ENCODE measurements at places on chromosomes 5 and 9.
A peak's percentile ranks its signal among the peaks of the same experiment; 100 is the strongest.

DNA sequence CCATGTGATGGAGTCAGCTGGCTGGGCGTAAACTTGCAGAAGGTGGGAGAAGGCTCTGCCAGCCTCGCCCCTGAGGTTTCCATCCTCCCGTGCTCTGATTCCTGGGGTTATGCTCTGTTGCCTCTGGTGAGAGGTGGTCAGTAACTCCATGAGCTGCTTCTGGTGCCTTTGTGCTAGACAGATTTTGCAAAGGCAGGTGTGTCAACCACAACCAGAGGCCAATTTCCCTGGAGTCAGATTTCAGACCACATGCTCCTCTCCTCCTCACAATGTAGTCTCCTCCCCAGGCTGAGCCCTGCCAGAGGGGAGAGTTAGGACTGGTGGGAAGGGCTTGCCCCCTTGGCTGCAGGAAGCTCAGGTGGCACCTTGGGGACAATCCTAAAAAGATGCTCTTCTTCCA lies 38.8 kb upstream of the TENT4A start:
- no peaks in the 10 kb centered on the region for H3K27me3 ChIP-seq
- peaks cover 16% of the 10 kb centered on the region for H3K4me1 ChIP-seq
- H3K4me3 ChIP-seq = no peak overlapping the region
- peaks cover 62% of the 10 kb centered on the region for H3K36me3 ChIP-seq
- H3K27ac ChIP-seq = no peak overlapping the region

GRCh38 chr5:51202161-51202560 lies 181.1 kb upstream of the ISL1 start:
- H3K27ac ChIP-seq = no peak overlapping the region
- H3K4me3 ChIP-seq = no peak overlapping the region
- no peaks in the 10 kb centered on the region for H3K27me3 ChIP-seq
- H3K36me3 ChIP-seq = no peaks in the 10 kb centered on the region
- H3K4me1 ChIP-seq = no peaks in the 10 kb centered on the region

- H3K36me3 ChIP-seq = peaks cover 5% of the 10 kb centered on the region
- peaks cover 29% of the 10 kb centered on the region for H3K27me3 ChIP-seq
- peaks cover 22% of the 10 kb centered on the region for H3K4me1 ChIP-seq
- no peak overlapping the region for H3K4me3 ChIP-seq
- no peak overlapping the region for H3K27ac ChIP-seq
Measured at GRCh38 chr9:107016383-107016782, 153.4 kb downstream of the ZNF462 start.

- no peaks in the 10 kb centered on the region for H3K4me1 ChIP-seq
- no peak overlapping the region for H3K4me3 ChIP-seq
- no peaks in the 10 kb centered on the region for H3K27me3 ChIP-seq
- no peak overlapping the region for H3K27ac ChIP-seq
- DNase-seq = no peak
Measured at GRCh38 chr9:33364127-33364526, 38.2 kb downstream of the AQP7 start.

GRCh38 chr5:34011536-34011935 lies 3.7 kb upstream of the AMACR start:
- H3K4me1 ChIP-seq = peaks cover 6% of the 10 kb centered on the region
- no peaks in the 10 kb centered on the region for H3K27me3 ChIP-seq
- no peak for DNase-seq
- peaks cover 4% of the 10 kb centered on the region for H3K36me3 ChIP-seq
- no peak overlapping the region for H3K27ac ChIP-seq

- no peaks in the 10 kb centered on the region for H3K36me3 ChIP-seq
- H3K4me3 ChIP-seq = no peak overlapping the region
- no peak for DNase-seq
- no peak overlapping the region for H3K27ac ChIP-seq
- peaks cover 82% of the 10 kb centered on the region for H3K27me3 ChIP-seq
Measured at GRCh38 chr9:132144708-132145365, 17.0 kb upstream of the NTNG2 start.

GRCh38 chr9:39108145-39108544 lies 179.8 kb downstream of the CNTNAP3 start:
- no peak for DNase-seq
- no peaks in the 10 kb centered on the region for H3K4me1 ChIP-seq
- H3K27me3 ChIP-seq = no peaks in the 10 kb centered on the region
- H3K4me3 ChIP-seq = no peak overlapping the region
- no peaks in the 10 kb centered on the region for H3K36me3 ChIP-seq

DNA sequence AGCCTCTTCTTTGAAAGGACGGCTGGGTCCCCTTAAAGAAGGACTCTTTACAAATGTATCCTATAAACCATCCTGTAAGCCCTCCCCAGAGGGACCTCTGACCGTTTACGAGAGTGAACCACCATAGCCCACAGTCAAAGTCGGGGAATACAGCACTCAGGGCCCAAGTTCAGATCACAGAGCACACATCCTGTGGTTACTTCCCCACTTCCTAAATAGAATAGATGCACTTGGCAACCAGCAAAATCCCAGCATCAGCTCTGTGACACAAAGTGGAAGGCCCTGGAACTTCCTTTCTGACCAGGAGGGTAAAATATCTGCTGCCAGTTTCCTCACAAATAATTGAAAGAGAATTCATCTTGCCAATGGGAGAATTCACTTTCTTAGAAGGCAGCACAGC lies 6.9 kb upstream of the IGFBPL1 start:
- peaks cover 6% of the 10 kb centered on the region for H3K4me1 ChIP-seq
- H3K4me3 ChIP-seq = no peak overlapping the region
- no peaks in the 10 kb centered on the region for H3K36me3 ChIP-seq
- H3K27me3 ChIP-seq = peaks cover 10% of the 10 kb centered on the region
- DNase-seq = no peak

DNA sequence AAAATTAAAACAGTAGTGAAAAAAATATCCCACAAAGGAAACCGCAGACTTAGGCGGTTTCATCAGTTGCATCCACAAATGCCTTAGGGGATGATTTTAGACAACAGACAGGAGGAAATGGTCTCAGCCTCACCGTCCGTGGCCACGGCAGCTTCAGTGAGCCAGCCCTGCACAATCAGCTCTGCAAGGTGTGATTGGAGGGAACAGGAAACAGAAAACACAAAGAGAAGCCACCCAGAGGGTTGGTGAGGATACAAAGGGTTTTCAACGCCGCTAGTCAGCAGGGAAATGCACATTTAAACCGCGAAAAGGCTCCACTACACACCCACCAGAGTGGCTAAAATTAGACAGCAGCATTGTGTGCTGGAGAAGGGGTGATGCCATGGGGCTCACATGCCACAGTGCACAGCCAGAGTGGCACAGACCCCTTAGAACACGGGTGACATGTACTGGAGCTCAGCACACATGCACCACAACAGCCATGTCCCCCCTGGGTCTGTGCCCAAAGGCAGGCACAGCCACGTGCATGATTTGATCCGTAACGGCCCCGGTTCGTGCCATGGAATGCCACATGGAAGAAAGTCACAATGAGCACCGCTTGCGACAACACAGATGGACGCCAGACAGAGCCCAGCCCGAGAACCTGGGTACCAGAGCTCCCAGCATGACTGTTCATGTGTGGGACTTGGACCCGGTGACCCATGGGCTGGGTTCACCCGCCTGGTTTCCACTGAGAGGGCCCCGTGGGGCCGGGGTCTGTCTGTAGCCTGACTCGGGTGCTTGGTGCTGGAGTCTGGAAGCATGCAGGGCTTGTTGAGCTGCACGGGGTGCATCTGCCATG lies 18.3 kb upstream of the TERT start:
- H3K4me1 ChIP-seq = peaks cover 43% of the 10 kb centered on the region
- H3K36me3 ChIP-seq = peaks cover 6% of the 10 kb centered on the region
- peak overlapping the region; percentile 48 for H3K4me3 ChIP-seq
- H3K27me3 ChIP-seq = peaks cover 6% of the 10 kb centered on the region

- no peaks in the 10 kb centered on the region for H3K4me1 ChIP-seq
- H3K27ac ChIP-seq = no peak overlapping the region
- H3K36me3 ChIP-seq = no peaks in the 10 kb centered on the region
- H3K27me3 ChIP-seq = no peaks in the 10 kb centered on the region
- no peak for DNase-seq
- no peak overlapping the region for H3K4me3 ChIP-seq
Measured at GRCh38 chr5:120442694-120443093, 21.4 kb upstream of the PRR16 start.

DNA sequence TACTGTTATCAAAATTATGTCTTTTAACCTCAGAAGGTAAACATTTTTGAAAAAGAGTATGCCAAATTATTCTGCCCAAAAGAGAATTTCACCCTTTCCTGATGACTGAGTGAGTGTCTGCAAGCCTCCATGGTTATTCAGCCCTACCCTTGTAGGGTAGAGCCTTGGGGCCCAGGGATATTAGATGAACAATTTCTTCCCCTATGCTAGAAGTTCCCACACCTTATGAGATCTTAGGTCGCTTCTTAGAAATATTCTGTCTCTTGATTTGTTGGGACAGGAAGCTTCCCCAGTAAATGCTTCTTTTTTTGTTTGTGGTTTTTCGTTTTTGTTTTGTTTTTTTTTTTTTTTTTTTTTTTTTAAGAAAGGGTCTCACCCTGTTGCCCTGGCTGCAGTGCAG lies 3.1 kb downstream of the CRB2 start:
- peaks cover 50% of the 10 kb centered on the region for H3K36me3 ChIP-seq
- H3K4me3 ChIP-seq = no peak overlapping the region
- no peaks in the 10 kb centered on the region for H3K27me3 ChIP-seq

DNA sequence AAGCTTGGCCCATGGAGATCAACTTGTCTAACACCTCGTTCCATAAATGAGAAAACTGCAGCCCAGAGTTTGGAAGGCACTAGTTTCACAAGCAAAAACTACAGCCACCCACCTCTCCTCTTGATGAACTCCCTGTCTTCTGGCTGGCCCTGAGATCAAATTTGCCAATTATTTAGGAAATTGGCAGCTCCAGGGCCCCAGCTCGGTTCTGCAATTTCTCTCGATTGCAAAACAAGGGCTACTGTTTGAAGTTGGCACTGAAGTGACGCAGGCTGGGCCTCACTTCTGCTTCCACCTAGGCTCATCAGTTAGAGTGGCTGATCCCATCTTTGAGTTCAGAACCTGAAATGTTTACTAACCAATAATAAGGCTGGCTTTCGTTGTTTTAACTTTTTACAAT lies 3.7 kb upstream of the GPX3 start:
- no peak overlapping the region for H3K27ac ChIP-seq
- peaks cover 19% of the 10 kb centered on the region for H3K4me1 ChIP-seq
- no peak overlapping the region for H3K4me3 ChIP-seq
- H3K36me3 ChIP-seq = no peaks in the 10 kb centered on the region
- H3K27me3 ChIP-seq = peaks cover 3% of the 10 kb centered on the region

DNA sequence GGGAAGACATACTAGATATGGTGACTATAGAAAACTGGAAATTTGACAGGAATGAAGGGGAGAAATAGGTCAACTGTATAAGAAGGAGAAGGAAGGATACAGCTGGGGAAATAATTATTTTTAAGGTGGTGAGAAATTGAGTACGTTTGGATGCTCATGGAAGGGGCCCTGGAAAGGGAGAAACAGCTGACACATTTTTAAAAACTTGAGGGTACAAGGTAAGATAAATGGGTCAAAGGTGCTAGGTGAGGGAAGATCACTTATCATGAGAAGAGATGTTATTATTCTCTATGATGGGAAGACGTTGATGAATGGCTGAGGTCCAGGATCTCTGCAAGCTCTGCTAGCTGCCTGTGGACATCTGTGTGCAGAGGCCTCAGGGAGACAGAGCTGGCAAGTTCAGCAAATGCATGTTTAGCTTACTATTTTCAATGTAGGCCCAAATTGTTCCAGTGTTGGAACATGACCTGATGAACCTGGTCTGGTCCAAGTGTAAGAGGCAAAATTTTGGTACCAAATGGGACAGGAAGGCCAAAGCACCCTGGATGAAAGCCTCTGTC lies 181.7 kb downstream of the MTRR start:
- no peaks in the 10 kb centered on the region for H3K4me1 ChIP-seq
- H3K4me3 ChIP-seq = no peak overlapping the region
- DNase-seq = no peak
- no peak overlapping the region for H3K27ac ChIP-seq
- H3K36me3 ChIP-seq = no peaks in the 10 kb centered on the region

DNA sequence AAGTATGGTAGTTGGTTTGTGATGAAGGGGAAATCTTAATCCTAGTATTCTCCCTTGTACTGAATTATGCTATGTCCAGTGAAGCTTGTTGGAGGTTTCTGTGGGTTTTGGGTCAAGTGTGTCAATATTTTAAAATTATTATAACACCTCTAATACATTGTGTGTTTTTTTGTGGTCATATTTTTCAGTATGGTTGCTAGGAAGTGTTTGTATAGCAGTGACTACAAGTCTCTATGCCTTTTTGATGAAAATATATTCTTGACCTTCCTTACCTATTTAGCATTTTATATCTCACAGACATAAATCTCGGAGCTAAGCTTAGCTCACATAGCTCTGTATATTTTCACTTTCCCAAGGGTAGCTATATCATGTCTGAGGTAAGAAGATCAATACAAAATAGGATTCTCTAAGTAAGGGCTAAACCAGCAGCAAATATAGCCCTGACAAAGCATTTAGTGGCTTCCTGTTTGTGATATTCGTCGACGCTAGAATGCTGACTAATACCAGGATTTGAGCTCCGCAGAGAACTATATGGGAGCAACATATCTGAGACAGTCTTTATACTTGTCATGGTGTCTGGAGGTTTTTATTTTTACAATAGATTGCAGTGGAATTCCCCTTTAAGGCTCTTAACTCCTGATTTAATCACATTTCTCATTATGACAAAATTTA lies 82.3 kb downstream of the MACIR start:
- peaks cover 5% of the 10 kb centered on the region for H3K27me3 ChIP-seq
- no peak for DNase-seq
- no peak overlapping the region for H3K4me3 ChIP-seq
- H3K27ac ChIP-seq = no peak overlapping the region
- H3K36me3 ChIP-seq = no peaks in the 10 kb centered on the region
- no peaks in the 10 kb centered on the region for H3K4me1 ChIP-seq

DNA sequence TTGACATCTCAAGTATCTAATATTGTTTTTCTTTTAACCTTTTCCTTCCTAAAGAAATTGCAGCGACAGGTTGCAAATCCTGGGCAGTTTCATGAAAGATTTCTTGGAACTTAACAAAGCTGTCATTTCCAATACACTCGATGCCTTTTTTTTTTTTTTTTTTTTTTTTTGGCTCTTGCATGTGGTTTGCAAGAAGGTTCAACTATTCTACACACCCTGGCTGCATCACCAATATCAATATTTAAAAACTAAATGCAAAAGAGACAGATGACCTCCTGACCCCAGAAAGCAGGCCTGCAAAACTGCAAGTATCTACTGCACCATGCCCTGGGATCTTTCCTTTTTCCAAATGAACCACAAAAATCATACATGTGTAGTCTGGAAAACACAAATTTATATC lies 4.4 kb upstream of the NFIB start:
- peaks cover 19% of the 10 kb centered on the region for H3K4me1 ChIP-seq
- no peaks in the 10 kb centered on the region for H3K36me3 ChIP-seq
- H3K4me3 ChIP-seq = no peak overlapping the region
- peaks cover 73% of the 10 kb centered on the region for H3K27me3 ChIP-seq
- DNase-seq = no peak

DNA sequence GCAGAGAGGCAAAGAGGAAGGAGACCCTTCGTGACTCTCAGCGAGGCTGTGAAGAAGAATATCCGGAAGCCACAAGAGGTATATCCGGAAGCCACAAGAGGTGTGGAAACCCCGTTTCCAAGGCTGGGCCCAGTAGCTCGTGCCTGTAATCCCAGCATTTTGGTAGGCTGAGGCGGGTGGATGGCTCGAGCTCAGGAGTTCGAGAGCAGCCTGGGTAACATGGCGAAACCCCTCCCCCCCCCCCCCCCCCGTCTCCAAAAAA lies 612 bp upstream of the BBLN start:
- H3K36me3 ChIP-seq = peaks cover 12% of the 10 kb centered on the region
- peak; percentile 36 for DNase-seq
- H3K27me3 ChIP-seq = no peaks in the 10 kb centered on the region
- H3K4me3 ChIP-seq = peak overlapping the region; percentile 86
- H3K27ac ChIP-seq = peak overlapping the region; percentile 91
- H3K4me1 ChIP-seq = peaks cover 9% of the 10 kb centered on the region
